ENCODE measurements at places on chromosomes 12 and 14.

DNA sequence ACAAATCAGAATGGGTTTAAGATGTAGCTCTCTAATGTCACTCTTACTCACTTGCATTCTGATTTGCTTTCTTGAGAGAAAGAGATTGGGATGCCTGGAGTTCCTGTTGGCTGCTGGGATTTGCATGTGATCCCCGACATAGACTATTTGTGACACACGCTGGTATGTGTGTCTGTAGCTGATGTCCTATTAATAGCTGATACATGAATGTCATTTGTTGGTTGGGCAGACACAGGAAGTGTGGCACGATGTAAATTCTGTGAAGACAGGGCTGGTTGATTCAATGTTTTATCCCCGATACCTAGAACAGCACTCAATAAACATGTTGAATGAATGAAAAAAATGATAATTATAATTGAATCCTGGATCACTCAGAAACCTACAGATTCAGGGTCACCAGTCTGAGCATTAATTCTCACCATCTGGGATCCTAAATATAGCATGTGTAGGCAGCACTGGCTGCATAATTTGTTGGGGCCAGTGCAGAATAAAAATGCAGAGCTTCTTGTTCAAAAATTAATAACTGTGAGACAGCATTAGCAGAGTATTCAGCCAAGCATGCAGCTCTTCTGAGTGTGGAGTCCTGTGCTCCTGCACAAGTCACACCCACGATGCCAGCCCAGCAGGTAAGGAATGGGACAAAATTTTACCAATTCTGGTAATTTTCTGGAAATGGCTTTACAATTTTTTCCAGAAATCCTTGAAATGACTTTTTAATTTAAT lies 35.5 kb upstream of the SOCS2 start:
- no peak overlapping the region for H3K27ac ChIP-seq
- no peak overlapping the region for H3K4me3 ChIP-seq
- no peaks in the 10 kb centered on the region for H3K27me3 ChIP-seq
- no peaks in the 10 kb centered on the region for H3K4me1 ChIP-seq

GRCh38 chr12:62676521-62677307 lies 210.1 kb downstream of the MON2 start:
- no peaks in the 10 kb centered on the region for H3K27me3 ChIP-seq
- no peak overlapping the region for H3K27ac ChIP-seq
- DNase-seq = no peak

DNA sequence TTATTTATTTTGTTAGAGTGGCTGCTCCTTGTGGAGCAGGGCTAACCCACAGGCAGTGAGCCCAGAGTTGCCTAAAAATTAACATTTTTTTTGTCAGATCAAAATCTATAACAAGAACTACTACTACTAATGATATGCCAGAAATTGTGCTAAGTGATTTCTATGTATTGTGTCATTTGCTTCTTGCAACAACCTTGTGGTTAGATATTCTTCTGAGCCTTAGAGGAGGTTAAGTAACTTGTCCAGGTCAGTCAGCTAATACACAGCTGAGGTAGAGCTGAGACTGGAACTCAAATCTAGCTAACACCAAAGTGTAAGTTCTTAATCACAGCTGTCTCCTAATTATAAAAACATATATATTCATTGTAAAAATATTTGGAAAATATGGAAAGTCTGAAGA lies 29.8 kb downstream of the CFL2 start:
- no peak for DNase-seq
- no peaks in the 10 kb centered on the region for H3K27me3 ChIP-seq
- H3K4me1 ChIP-seq = no peaks in the 10 kb centered on the region
- H3K36me3 ChIP-seq = no peaks in the 10 kb centered on the region
- no peak overlapping the region for H3K4me3 ChIP-seq
- no peak overlapping the region for H3K27ac ChIP-seq

DNA sequence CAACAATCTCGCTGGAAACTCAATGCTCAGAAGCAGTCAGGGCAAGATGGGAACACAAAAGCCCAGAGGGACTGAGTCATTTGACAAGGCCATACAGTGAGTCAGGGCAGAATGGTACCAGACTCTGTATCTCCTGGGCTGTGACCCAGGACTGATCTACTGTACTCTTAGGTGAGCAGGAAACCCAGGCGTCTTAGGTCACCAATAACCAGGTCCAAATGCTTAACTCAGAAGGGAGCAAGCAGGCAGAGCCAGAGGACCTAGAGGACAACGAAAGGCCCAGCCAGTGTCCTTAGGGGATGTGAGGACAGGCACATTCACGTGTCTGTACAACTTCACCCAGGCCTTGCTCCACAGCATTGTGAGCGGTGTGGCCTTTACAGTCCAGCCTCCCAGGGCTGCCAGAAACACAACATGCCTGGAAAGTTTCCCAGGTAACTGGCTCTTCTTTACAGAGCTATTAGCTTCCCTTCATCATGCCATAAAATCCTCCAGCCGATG lies 69.9 kb downstream of the ARL6IP4 start:
- no peak for DNase-seq
- H3K4me1 ChIP-seq = peaks cover 39% of the 10 kb centered on the region
- peaks cover 69% of the 10 kb centered on the region for H3K36me3 ChIP-seq
- H3K27me3 ChIP-seq = no peaks in the 10 kb centered on the region

- DNase-seq = no peak
- H3K4me1 ChIP-seq = no peaks in the 10 kb centered on the region
- no peak overlapping the region for H3K27ac ChIP-seq
- no peaks in the 10 kb centered on the region for H3K36me3 ChIP-seq
- H3K4me3 ChIP-seq = no peak overlapping the region
Observed at GRCh38 chr12:127311720-127312364, 955.1 kb upstream of the TMEM132C start.

- H3K4me3 ChIP-seq = no peak overlapping the region
- no peaks in the 10 kb centered on the region for H3K36me3 ChIP-seq
- no peak overlapping the region for H3K27ac ChIP-seq
- H3K4me1 ChIP-seq = no peaks in the 10 kb centered on the region
Observed at GRCh38 chr12:131266591-131267467, 313.1 kb downstream of the ADGRD1 start.

GRCh38 chr14:98564541-98564940 lies 707.5 kb downstream of the BCL11B start:
- peaks cover 7% of the 10 kb centered on the region for H3K4me1 ChIP-seq
- H3K36me3 ChIP-seq = no peaks in the 10 kb centered on the region
- DNase-seq = no peak
- no peak overlapping the region for H3K4me3 ChIP-seq
